Stimulated activated CD4-positive, alpha-beta T cell treated with anti-CD3 and anti-CD28 coated beads, Interleukin-4, amount 100 ng/mL, for 48 hours (primary cell): ENCODE measurements at places on chromosomes 7 and 10.
A peak's percentile ranks its signal among the peaks of the same experiment; 100 is the strongest.

DNA sequence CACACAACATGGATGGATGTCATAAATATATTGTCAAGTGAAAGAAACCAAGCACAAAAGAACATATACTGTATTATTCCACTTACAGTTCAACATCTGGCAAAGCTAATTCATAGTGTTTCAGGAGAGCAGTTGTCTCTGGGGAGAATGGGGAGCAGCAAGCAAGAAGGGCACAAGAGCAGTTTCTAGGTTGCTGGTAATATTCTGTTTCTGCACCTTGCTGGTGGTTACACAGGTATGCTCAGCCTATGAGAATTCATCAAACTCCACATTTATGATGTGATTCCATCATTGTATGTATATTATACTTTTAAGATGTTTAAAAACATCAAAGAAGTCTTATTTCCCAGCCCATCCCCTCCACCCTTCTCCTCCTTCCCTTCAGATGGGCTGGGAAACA lies 18.1 kb upstream of the PALS2 start:
- DNase-seq = no peak

GRCh38 chr10:94150541-94151184 lies 156.9 kb downstream of the PLCE1 start:
- DNase-seq = no peak

DNA sequence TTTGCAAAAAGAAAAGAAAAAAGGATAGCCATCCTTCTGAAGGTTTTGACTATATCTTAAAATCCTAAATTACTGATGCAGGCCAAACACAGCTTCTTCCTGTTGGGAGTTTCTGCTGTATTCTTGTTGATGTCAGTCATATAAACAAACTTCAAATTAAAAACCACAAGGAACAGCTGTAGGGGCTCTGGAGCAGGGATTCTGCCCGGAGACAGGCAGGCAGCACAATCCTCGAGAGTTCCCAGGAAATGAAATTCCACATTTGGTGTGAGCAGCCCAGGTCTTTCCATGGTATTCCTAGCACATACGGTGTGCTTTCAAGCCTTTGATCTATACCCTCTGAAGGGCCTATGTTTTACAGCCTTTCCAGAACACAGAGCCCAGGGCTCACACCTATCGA lies 43.2 kb downstream of the INSYN2A start:
- no peak for DNase-seq

- no peak for DNase-seq
Measured at GRCh38 chr7:98670186-98670585, 53.1 kb downstream of the NPTX2 start.

DNA sequence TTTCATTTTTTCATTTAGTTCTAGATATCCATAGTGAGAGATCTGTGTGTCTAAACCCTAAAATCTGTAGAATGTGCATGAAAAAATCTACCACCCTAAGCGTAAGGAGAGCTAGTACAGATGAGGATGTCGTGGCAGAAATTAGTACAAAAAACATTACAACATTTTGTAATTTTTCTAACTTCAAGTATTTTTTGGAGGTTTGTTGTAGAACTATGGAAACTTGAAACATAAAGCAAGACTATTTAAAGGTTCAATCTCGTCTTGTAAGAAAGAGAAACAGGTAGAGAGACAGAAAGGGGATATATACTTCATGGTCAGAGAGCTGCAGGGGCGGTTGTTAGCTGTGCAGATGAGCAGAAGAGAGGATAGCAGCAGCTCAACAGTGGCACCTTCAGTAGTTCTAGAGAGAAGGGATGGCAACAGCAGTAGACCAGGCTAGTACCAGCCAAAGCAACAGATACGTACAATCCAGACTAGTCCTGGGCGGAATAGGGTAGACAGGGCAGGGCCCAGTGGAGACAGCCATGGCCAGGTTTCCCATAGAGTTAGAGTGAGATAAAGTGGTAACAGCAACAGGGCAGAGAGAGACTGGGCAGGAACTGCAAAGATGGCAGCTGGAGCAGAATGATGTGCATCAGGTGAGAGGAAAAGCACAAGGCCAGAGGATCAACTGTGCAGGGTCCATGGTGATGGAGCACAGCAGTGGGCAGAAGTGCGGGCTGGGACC lies 145.2 kb downstream of the FRMD4A start:
- peak; percentile 46 for DNase-seq

DNA sequence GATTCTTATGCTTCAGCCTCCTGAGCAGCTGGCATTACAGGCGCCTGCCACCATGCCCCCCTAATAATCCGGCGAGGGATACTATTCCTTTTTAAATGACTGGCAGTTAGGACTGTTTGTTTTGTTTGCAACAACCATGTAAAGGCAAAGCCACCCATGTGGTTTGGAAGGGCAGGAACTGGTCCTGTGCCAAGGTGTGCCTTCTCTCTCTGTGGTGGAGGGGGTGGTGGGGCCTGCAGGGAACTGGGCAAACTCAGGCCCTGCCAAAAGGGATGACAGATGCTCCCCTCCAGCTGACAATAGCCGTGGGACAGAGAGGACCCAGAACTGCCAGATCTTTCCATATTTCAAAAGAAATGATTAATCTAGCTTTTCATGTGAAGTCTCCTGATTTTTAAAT lies 23.5 kb upstream of the WAPL start:
- no peak for DNase-seq

GRCh38 chr7:97009753-97010732 lies 4.7 kb downstream of the DLX6 start:
- DNase-seq = no peak

GRCh38 chr7:608954-609353 lies 89.3 kb upstream of the PDGFA start:
- no peak for DNase-seq

- no peak for DNase-seq
Measured at GRCh38 chr7:135802697-135803096, 54.1 kb upstream of the FAM180A start.

GRCh38 chr7:11181590-11181989 lies 207.9 kb downstream of the PHF14 start:
- DNase-seq = no peak

DNA sequence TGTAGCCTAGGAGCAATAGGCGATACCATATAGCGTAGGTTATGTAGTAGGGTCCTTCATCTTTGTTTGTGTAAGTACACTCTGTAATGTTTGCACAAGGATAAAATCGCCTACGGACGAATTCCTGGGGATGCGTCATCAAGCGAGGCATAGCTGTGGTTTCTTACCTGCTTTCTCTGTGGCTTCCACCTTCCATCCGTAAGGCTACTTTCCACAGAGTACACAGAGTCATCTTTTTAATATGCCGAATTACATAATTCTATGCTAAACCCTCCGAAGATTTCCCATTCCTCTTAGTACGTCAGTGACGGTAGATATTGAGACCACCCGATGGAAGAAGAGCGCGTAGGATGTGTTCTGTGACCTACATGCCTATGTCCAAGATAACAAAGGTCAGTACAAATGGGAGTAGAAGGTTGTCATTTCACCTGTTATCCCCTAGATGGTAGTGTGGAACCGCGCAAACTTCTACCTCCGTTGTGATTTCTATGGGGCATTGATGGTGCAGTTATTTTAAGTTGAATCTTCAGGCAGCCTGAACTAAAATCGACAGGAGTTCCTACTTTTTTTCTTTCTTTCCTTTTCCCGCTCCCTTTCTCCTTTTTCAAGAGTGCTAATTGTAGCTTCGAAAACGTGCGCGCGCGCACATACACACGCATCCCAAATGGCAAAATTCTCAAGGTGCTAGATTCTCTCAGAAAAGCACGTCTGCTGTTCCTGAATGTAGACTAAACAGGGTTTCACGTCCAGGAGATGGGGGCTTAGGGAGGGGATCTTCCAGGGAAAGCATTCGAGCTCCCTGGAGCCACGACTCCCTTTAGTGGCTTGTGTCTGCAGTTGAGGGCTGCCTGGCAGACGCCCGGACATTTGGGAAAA lies 111.7 kb upstream of the MBL2 start:
- no peak for DNase-seq

- no peak for DNase-seq
Measured at GRCh38 chr7:69012149-69012548, 586.1 kb upstream of the AUTS2 start.

- DNase-seq = no peak
Measured at GRCh38 chr7:22292531-22292930, 64.4 kb downstream of the RAPGEF5 start.

DNA sequence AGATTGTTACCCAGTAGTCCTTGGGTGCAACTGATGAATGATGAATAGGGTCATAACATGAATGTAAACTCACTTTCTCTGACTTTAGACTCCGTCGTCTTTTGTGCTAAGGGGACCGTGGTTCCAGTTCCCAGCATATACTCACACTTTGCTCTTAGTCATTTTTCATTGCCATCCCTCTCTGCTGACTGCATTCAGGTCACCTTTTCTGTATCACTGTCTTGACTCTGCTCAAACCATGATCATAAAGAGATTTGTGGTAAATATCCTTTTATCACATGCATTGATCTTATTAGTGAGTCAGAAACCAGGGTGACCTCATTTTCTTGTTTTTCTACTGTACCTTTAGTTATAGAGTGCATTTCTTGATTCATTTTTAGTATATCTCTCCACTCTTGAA lies 141.1 kb upstream of the AGR3 start:
- DNase-seq = no peak

DNA sequence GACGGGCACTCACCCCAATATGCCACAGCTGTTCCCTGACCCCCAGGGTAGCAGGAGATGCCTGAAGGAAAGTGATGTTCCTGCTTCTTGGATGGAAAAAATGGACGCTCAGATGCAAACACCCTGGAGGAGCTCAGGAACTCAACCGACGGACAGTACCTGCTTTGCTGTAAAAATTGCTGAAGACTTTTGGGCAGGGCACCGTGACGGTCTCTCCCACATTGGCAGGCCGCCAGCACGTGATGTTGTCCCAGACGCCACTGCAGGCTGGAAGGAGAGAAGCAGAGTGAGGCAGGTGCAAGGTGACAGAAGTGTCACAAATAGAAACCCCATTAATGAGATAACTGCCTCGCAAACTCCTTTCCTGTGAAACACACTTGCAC lies 35.0 kb downstream of the VIPR2 start:
- DNase-seq = no peak

DNA sequence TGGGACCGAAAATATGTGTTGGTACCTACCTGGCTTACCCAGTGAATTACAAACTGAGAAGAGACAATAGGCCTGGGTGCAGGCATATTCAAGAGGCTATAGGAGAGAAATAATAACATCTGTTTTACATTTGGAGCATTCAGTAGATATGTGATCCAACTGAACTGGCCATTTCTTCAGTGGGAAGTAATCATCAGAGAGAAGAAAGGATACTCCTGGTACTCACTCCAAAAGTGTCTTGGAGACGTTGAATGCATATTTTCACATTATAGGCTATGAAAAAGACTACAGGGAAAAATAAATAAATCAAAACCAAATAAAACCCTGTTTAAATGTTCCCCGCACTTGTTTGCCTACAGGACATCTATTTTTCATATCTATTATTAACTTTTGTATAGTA lies 1680.3 kb downstream of the REEP3 start:
- no peak for DNase-seq

- no peak for DNase-seq
Measured at GRCh38 chr7:50667338-50667737, 102.1 kb upstream of the DDC start.

DNA sequence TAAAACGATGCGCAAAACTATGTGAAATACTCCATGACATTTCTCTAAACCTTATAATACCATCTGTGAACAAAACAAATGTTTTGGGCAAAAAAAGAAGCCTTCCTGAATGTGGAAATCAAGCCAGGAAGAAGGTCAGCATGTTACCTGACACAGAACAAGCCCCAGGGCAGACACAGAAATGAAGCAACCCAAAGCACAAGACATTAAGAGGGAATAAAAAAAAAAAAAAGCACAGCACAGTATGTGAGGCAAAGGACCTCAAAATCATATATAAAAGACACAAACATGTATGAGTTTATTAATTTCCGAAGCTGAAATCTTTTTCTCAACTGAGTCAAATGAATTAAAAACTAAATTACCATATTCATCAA lies 161.8 kb downstream of the SKIDA1 start:
- DNase-seq = no peak

DNA sequence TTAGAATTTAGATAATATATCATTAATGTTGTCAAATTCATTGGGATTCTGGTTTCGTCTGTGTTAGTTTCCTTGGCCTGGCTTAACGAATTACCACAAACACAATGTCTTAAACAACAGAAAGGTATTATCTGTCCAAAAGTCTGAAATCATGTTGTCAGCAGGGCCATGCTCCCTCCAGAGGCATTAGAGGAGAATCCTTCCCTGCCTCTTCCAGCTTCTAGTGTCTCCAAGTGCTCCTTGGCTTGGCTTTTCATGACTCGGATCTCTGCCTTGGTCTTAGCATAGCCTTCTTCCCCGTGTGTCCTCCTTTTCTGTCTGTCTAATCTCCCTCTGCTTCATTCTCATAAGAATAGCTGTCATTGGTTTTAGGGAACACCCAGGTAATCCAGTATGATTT lies 482.5 kb downstream of the SEMA3D start:
- no peak for DNase-seq

DNA sequence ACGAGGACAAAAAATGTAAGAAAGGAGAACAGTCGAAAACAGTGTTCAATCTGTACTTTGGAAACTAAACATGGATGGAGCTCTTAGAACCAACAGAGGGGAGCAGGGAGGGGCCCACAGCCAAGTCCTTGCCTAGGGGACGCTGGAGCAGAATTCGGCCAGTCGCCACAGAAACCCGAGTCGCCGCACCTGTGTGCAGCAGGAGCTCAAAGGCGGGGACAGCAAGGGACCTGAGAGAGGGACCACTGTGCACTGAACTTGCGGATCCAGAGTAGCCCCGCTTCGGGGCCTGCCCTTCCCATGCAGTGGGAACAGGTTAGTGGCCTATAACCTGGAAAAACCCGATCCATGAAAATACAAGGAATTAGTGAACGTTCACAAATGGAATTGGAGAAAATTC lies 68.1 kb downstream of the SEC61G start:
- DNase-seq = no peak

DNA sequence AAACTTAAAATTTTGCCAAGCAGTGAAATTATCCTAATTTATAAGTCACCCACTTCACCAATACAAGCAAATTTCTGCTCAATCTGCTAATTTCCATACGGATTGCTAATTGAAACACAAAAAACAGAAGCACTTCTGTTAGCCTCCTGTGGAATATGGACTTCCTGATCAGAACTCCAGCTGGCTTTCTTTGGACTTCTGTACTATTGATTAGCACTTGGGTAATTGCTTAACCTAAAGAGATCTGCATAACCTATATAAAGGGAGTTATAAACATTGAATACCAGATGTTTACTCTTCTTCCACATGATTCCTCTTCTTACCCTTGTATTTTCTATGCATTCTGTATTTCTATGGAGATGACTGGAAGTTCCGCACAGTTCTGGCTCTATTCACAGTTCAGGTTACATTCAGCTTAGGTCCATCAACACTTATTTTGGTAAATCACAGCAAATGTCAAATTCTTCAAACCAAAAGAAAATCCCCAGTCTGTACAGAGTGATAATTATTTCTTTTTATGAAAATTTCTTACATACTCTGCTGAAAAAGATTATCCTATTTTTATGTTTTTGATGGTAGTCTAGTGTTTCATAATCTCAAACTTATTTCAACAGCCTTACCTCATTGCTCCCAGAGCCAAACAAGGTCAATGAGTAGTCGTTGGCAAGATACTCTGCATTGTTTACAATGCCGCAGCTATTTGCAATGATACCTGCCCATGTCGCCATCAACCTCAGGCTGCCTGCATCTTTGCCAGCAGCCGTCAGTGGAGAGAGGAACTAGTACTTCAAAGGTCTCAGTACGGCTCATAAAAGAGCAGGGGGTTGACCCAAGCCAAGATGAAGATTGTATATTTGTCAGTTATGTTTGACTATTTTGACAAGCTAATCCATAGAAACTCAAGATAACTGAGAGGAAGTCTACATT lies 225.6 kb downstream of the AHR start:
- no peak for DNase-seq

- no peak for DNase-seq
Measured at GRCh38 chr7:142263598-142264380, 5.9 kb upstream of the PRSS58 start.
